ENCODE measurements at places on chromosomes 5 and 9.
A peak's percentile ranks its signal among the peaks of the same experiment; 100 is the strongest.

GRCh38 chr5:111784491-111785181 is 27.6 kb upstream of the NREP start:
- no peak for DNase-seq

DNA sequence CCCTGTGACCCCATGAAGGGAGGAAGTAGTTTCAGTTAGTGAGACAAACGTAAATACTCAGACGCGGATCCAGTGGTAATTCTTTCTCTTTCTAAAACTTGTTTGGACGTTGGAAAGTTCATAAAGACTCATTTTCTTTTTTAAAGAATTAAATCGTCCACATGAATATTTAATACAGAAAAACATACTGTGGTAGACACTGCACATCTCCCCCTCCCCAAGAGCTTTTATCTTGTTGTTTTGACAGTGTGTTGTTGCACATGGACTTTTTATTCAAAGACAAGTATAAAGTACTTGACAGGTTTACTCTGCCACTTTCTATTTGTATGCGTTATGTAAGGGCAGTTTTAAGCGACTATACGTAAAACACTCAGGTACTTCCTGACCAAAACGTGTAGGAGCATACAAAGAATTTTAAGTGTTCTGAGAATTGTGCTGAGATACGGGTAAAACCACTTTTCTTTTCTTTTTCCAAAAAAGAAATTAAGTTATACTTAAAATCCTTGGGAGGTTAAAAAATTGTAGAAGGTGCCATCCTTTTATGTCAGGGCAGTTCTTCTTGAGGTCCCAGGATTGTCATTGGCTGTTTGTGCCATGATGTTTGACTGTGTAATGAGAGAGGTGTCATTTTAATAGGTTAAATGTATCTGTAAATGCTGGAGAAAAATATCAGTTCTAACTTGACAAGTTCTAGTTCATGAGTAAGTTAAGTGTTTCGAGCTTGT is 1.3 kb downstream of the NIPBL start:
- peak; percentile 1 for DNase-seq

GRCh38 chr5:106587-106986 is 14.6 kb downstream of the PLEKHG4B start:
- no peak for DNase-seq

DNA sequence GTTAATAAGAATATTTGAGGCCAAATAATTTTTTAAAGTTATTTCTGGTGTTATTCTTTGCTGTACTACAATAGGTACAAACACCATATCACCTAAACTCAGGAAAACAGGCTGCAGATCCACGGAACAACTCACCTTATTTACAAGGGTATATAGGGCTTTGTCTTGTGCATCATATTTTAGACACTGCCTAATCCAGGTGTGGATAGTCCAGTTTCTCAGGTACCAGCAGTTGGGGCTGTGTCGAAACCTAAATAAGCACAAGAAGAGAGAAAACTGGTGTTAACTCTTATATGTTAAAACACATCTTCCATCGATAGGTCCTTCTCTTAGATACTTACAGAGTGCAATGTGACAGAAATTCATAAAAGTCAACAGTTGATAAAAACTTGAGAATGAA is 82.2 kb downstream of the MRPS27 start:
- no peak for DNase-seq

GRCh38 chr9:130632841-130633240 is 31.6 kb upstream of the PRDM12 start:
- no peak for DNase-seq

GRCh38 chr9:15525958-15526357 is 15.2 kb upstream of the PSIP1 start:
- no peak for DNase-seq

GRCh38 chr5:84603568-84604185 is 219.0 kb upstream of the EDIL3 start:
- no peak for DNase-seq

- DNase-seq: no peak
Observed at GRCh38 chr9:69427286-69427685, 102.3 kb downstream of the ENTREP1 start.

All from stimulated activated naive CD4-positive, alpha-beta T cell treated with Interleukin-2 at 50 U/mL for 16 hours (primary cell).